ENCODE measurements at places on chromosomes 2 and 18.

- no peaks in the 10 kb centered on the region for H3K27me3 ChIP-seq
- H3K27ac ChIP-seq: no peak overlapping the region
- DNase-seq: no peak
- no peaks in the 10 kb centered on the region for H3K36me3 ChIP-seq
- H3K4me1 ChIP-seq: no peaks in the 10 kb centered on the region
Measured at GRCh38 chr2:193279361-193279760, 1084.6 kb upstream of the TMEFF2 start.

DNA sequence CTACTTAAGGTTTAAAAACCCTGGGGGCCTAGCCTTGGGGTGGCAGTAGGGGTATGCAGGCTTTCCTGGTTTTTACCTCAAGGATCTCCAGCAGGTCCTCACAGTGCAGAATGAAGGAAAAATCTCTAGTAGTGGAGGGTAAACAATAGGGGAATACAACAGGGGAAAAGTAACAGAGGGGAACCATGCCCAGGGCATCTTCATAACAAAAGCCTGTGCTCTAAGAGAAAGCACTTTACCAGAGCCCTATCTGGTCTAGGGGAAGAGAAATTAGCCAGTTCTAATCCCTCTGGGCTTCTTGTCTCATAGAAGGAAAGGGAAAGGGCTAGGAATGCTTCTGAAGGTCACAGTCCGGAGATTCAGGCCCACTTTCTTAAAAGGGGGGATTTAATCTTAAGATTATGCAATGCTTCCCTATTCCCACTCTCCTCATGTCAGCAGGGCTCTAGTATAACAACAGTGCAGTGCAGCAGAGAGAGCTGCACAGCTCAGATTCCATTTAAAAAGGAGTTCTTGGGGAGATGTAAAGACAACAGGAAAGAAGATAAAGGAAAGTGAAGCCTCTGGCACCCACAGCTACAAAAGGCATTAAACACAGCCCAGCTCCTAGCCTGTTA lies 149.0 kb upstream of the CYP1B1 start:
- H3K4me1 ChIP-seq: no peaks in the 10 kb centered on the region
- H3K27ac ChIP-seq: no peak overlapping the region
- H3K36me3 ChIP-seq: no peaks in the 10 kb centered on the region

- peaks cover 33% of the 10 kb centered on the region for H3K27me3 ChIP-seq
- peaks cover 5% of the 10 kb centered on the region for H3K4me1 ChIP-seq
- no peak overlapping the region for H3K27ac ChIP-seq
- no peak overlapping the region for H3K4me3 ChIP-seq
Measured at GRCh38 chr18:57428221-57429150, 6.7 kb upstream of the ONECUT2 start.

DNA sequence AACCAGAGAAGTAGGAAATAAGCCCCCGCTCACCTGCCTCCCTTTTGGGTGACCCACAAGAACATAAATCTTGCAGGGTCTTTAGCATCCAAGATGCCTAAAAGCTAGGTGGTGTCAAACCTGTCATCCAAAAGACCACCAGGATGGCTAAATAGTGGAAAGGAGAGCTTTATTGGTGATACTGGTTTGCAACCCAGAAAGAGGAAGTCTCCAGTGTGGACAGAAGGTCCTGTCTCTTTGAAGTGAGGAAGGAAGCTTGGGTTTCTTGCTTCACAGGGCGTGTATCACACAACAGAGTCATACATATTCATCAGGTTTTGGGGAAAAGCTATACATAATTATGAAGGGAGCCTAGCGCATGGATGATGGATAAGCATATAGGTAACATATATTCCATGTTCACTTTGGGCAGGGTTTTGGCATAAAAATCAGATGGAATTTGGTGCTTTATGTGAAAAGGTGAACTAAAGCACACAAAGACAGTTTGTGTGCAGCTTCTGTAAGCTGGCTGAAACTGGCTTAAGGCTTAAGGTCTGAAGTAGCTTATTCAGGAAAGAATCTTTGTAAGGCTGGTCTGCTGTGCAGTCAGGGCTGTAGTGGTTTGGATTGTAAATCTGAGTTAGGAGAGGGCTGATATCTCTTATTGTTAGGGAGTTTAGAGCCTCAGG lies 102.2 kb upstream of the MSH2 start:
- H3K4me3 ChIP-seq: no peak overlapping the region
- peaks cover 6% of the 10 kb centered on the region for H3K4me1 ChIP-seq
- no peak for DNase-seq
- no peaks in the 10 kb centered on the region for H3K27me3 ChIP-seq

GRCh38 chr2:108446703-108447102 lies 2.3 kb upstream of the GCC2 start:
- H3K27ac ChIP-seq: no peak overlapping the region
- no peaks in the 10 kb centered on the region for H3K27me3 ChIP-seq
- H3K36me3 ChIP-seq: peaks cover 7% of the 10 kb centered on the region
- peaks cover 27% of the 10 kb centered on the region for H3K4me1 ChIP-seq

DNA sequence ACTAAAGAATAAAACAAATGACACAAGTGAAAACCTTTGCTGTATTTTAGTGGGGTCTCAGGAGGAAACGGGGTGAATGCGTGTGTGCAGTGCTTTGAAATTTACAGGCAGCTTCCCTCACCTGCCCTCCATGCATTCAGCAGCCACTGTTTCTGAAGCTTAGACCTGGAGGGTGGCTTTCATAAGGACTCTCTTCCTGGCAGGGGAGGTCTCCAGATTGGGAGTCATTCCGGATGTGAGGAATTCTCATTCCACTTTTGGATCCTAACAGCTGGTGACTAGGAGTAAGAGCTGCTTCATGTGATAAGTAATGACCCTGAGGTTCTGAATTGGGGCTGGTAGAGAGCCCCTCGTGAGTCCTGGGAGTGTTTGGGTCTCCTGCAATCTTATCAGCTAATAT lies 192.5 kb downstream of the SH3BP4 start:
- H3K36me3 ChIP-seq: no peaks in the 10 kb centered on the region
- H3K27ac ChIP-seq: no peak overlapping the region
- H3K27me3 ChIP-seq: no peaks in the 10 kb centered on the region
- DNase-seq: no peak

GRCh38 chr2:46091004-46091403 lies 206.2 kb upstream of the EPAS1 start:
- DNase-seq: no peak
- no peaks in the 10 kb centered on the region for H3K27me3 ChIP-seq
- no peaks in the 10 kb centered on the region for H3K4me1 ChIP-seq
- H3K36me3 ChIP-seq: no peaks in the 10 kb centered on the region
- H3K4me3 ChIP-seq: no peak overlapping the region
- no peak overlapping the region for H3K27ac ChIP-seq

DNA sequence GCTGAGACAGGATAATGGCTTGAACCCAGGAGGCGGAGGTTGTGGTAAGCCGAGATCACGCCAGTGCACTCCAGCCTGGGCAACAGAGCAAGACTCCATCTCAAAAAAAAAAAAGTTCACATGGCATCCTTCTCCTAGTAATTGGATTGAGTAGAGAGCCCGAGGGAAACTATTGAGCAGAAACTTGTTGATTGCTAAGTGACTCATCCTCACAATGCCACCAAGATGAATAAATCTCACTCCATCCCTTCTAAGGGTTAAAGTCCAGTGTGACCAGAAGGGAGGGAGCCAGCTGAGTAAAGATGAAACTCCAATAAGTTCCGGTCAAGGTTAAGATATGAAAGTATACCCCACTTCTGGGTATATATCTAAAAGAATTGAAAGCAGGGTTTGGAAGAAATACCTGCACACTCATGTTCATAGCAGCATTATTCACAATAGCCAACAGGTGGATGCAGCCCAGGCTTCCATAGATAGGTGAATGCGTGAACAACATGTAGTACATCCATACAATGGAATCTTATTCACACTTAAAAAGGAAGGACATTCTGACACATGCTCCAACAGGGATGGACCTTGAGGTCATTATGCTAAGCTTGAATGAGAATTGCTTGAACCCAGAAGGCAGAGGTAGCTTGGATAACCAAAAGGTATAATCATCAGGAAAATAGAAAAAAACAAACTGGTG lies 13.0 kb upstream of the FHL2 start:
- H3K27ac ChIP-seq: no peak overlapping the region
- H3K4me1 ChIP-seq: no peaks in the 10 kb centered on the region
- no peak for DNase-seq
- no peak overlapping the region for H3K4me3 ChIP-seq

GRCh38 chr2:205903549-205904129 lies 182.3 kb downstream of the INO80D start:
- no peaks in the 10 kb centered on the region for H3K27me3 ChIP-seq
- H3K36me3 ChIP-seq: no peaks in the 10 kb centered on the region
- H3K4me1 ChIP-seq: no peaks in the 10 kb centered on the region
- no peak for DNase-seq

DNA sequence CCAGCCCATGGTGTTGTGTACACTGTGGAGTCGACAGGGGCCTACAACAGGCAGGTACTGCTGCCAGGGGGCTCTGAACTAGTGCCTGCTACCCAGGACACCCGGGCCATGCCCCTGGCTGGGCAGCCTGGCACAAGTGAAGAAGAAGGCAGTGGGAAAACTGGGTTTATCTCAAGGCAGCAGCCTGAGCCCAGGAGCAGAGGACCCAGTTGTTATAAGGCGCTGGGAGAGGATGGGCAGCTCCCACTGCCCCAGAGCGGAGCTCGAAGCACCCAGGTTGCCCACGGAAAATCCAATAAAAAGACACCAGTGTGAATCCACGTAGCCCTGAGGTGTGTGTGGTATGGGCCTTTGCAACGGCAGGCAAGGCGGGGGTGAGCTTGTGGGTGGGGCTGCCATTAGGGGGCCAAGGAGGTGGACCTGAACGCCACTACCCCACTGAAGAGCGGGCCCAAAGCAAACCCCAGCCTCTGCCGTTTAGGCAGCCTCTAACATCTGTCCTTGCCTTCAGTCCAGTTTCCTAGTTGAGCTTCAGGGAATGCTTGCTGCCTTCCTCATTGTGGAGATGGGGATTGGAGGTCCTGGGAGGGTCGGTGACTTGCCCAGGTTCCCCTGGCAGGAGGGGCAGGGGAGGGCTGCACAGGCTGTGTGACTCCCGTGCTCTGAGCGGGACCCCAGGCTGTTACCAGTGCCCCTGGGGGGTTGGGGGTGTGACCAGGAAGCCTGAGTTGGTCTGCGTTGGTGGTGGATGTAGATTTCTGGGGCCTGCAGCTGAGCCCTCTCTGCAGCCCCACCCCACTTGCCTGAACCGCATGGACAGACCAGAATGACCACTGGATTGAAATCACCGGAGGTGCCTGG lies 16.0 kb downstream of the ARID5A start:
- H3K4me1 ChIP-seq: peaks cover 22% of the 10 kb centered on the region
- peak; percentile 33 for DNase-seq
- no peak overlapping the region for H3K27ac ChIP-seq
- peaks cover 32% of the 10 kb centered on the region for H3K36me3 ChIP-seq
- H3K4me3 ChIP-seq: no peak overlapping the region

GRCh38 chr2:219119422-219120043 lies 41.1 kb downstream of the NHEJ1 start:
- no peak overlapping the region for H3K27ac ChIP-seq
- no peaks in the 10 kb centered on the region for H3K27me3 ChIP-seq
- H3K36me3 ChIP-seq: no peaks in the 10 kb centered on the region
- DNase-seq: peak; percentile 37
- H3K4me1 ChIP-seq: peaks cover 5% of the 10 kb centered on the region
- no peak overlapping the region for H3K4me3 ChIP-seq

GRCh38 chr2:193907561-193907960 lies 1712.8 kb upstream of the TMEFF2 start:
- H3K27ac ChIP-seq: no peak overlapping the region
- no peaks in the 10 kb centered on the region for H3K4me1 ChIP-seq
- no peaks in the 10 kb centered on the region for H3K36me3 ChIP-seq
- DNase-seq: no peak
- H3K4me3 ChIP-seq: no peak overlapping the region

- no peaks in the 10 kb centered on the region for H3K27me3 ChIP-seq
- H3K4me3 ChIP-seq: no peak overlapping the region
- H3K27ac ChIP-seq: no peak overlapping the region
- H3K4me1 ChIP-seq: no peaks in the 10 kb centered on the region
Measured at GRCh38 chr2:221372159-221372884, 199.8 kb downstream of the EPHA4 start.

GRCh38 chr18:78499586-78499985 lies 480.0 kb upstream of the SALL3 start:
- no peak overlapping the region for H3K4me3 ChIP-seq
- no peaks in the 10 kb centered on the region for H3K27me3 ChIP-seq
- H3K4me1 ChIP-seq: no peaks in the 10 kb centered on the region
- DNase-seq: no peak
- H3K27ac ChIP-seq: no peak overlapping the region
- H3K36me3 ChIP-seq: no peaks in the 10 kb centered on the region

DNA sequence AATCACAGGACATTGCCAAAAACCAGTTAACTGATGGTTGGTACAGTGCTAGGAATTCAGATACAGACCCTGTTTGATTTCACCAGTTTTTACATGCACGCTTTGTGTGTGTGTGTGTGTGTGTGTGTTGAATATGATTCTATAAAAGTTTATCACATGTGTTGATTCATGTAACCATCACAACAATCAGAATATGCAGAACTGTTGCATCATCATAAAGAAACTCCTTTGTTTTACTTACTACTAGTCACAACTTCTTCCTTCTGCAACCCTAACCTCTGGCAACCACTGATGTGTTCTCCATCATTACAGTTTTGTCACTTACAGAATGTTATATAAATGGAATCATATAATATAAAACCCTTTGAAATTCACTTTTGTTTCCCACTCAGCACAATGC lies 144.8 kb upstream of the CYP26B1 start:
- no peaks in the 10 kb centered on the region for H3K27me3 ChIP-seq
- H3K4me1 ChIP-seq: no peaks in the 10 kb centered on the region
- H3K4me3 ChIP-seq: no peak overlapping the region

DNA sequence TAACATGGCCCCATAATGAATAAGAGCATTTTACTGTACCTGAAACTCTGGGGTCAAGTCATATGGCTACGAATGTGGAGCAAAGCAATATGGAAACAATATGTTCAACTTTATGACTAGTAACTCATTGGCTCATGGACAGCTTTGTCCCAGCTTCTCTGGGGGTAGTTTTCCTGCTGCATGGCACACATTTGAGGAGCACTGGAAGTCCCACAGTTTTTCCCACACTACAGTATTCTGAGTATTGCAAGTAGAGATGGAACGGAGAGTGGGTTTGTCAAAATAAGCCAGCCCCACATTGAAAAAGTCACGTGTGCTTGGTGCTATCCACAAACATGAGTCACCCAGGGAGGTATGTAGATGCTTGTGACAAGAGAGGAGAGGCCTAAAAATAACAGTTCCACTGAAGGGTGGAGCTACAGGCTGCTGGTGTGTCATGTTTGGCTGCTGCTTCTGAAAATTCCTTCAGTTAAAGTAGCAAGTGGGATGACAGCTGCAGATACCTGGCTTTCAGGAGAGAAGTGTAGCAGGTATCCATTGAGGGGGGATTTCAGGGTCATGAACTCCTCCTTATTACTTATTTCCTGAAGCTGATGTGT lies 48.2 kb upstream of the CTAGE1 start:
- H3K4me3 ChIP-seq: no peak overlapping the region
- no peaks in the 10 kb centered on the region for H3K27me3 ChIP-seq
- no peaks in the 10 kb centered on the region for H3K4me1 ChIP-seq
- H3K27ac ChIP-seq: no peak overlapping the region

DNA sequence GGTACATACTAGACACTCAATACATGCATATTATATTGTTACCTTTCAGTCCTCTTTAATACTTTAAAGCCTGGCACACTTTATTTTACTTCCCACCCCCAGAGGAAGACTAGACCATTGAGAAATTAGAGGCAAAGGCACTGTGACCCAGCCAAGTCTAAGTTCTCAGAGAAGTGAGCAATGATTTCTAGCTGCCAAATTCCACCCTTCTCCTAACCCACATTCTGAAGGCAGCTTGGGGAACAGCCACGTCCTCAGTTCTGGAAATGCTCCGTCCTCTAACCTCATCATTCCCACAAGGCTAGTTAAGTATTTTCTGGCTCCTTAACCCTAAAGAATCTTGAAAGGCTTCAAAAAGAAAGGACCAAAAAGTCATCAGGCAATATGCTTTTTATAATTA lies 86.6 kb downstream of the COL5A2 start:
- no peaks in the 10 kb centered on the region for H3K4me1 ChIP-seq
- no peak overlapping the region for H3K4me3 ChIP-seq
- no peak for DNase-seq
- H3K36me3 ChIP-seq: no peaks in the 10 kb centered on the region
- no peak overlapping the region for H3K27ac ChIP-seq

Measured in CD4-positive, alpha-beta memory T cell (primary cell).